ENCODE measurements at places on chromosomes 5 and 9.

GRCh38 chr5:54301849-54302248 lies 8.5 kb downstream of the ARL15 start:
- DNase-seq: no peak

DNA sequence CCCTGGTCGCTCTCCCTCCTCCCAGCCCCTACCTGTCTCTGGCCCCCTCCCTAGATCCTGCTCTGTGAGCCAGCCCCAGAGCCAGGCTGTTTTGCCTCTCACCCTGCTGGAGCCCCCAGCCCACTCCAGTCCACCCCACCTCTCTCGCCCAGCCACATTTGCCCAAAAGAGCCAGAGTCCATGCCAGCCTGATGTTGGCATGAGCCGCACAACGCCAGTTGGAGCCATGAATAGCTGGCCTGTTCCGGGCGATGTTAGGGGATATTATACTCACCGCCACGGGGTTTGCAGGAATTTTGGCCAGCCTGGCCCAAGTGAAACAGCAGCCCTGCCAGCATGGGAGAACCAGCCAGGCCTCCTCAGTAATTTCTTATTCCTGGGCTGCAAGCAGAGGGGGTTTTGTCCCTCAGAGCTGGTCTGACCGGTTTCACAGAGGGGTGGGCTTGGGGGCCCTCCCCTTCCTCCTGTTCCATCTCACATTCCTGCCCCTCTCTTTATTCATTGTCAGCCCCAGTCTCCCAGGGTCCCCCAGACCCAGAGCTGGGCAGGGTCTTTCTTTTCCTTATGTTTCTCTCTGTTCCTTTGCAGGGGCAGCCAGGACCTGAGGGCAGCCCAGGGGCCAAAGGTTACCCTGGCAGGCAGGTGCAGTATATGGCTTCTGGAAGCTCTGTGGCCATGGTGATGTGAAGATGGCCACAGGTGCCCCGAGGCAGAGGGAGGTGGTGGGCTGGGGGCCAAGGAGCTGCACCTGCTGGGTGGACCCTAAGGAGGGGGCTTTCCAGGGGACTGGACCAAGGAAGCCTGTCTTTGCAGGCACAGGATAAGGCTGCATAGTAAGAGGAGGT lies 50.1 kb downstream of the COL27A1 start:
- no peak for DNase-seq

DNA sequence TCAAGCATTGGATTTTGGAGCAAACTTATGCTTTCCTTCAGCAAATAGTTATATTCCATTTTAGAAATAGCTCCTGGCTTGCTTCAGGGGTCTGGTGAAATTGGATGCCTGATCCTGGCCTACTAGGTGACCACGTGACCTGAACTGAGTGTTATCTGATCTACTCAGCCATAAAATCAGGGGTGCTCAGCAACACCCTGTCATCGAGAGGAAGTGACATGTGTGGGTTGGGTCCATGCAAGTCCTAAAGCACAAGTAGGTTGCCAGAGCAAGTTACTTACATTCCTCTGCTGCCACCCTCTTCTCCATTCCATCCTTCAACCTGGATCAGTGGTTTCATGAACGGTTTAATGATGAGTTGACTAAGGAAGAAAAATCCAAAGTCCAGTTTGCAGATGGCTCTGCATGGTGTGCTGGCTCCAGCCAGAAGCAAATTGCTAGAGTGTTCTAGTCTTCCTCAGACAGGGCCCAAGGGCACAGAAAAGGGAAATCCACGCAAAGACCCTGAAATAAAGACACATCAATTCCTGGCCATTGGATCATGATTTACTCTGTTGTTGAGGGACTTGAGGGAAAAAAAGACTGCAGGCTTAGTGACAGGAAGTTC lies 2.8 kb upstream of the FAM193B start:
- DNase-seq: peak; percentile 8

DNA sequence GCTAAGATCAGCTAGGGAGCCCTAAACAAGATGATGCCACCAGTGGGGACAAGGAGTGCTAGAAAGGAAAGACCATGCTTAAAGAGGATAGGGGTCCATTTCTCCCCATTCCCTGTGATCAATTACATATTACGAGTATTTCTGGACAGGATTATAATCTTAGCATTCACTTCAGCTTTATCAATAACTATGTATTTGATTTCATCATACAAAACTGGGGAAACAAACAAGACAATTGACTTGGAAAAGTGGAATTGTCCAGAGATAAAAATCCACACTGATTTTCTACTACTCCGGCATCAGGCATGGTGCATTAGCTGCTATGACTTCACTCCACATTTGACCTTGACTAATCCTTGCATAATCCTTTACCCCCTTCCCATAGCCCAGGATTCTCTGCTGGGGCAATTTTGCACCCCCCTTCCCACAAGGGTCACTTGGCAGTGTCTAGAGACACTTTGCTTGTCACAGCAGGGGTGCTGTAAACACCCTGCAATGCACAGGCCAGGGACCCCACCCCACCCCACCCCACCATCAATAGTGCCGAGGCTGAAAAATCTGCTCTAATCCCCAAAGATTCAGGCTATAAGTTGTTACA lies 29.9 kb upstream of the UBE2QL1 start:
- no peak for DNase-seq

DNA sequence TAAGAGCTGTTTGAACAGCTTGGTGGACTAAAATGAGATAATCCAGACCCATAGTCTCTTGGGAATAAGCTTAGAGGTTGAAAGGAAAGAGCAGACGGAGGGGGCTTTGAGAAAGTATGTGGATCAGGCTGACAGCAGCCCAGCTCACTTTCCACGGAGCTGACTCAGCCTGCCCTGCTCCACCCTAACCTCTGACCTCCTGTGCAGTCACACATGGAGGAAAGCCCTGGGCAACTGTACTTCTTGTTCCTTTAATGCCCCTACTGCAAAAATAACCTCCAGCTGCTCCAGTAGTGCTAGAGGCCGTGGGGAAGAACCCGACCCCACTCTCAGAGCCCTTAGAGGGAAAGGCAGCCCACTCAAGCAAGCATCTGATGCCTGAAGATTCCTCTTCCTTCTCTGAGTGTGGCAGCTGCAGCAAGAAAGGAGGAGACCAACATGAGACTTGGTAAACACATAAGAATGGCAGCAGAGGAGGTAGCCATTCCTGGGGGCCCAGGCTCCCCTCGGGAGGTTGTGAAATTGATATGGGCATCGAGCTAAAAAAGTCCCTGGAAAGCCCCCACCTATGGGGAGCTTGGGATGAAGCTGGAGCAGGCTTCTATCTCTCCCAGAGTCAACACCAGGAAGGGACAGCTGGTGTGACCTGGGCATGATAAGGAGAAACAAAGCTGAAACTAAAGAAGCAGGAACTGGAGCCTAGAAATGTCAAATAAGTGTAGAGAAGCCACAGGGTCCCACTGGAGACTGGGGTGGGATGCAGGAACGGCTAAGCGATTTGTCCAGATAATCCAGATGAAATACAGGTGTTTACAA lies 204.3 kb downstream of the PIK3R1 start:
- DNase-seq: no peak

DNA sequence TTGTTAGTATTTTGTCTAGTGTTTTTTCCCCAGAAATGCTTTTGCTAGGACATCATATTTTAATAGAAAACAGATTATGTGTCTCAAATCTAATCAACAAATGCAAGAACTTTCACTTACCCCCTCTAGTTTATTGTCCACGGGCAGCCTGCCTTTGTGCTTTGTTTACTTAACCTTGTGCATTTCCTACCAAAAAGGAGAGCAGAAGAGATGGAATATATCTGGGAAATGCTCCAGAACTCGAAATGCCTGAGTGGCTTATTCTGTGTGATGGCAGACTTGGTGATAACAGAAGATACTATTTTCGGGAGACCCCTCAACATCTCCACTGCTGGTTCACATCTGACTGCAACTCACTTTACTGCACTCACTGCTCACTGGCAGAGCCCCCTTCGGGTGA lies 33.3 kb upstream of the SPDL1 start:
- no peak for DNase-seq

GRCh38 chr9:18263377-18263776 lies 210.6 kb upstream of the ADAMTSL1 start:
- DNase-seq: no peak

GRCh38 chr5:97229196-97229595 lies 46.1 kb upstream of the RIOK2 start:
- no peak for DNase-seq

DNA sequence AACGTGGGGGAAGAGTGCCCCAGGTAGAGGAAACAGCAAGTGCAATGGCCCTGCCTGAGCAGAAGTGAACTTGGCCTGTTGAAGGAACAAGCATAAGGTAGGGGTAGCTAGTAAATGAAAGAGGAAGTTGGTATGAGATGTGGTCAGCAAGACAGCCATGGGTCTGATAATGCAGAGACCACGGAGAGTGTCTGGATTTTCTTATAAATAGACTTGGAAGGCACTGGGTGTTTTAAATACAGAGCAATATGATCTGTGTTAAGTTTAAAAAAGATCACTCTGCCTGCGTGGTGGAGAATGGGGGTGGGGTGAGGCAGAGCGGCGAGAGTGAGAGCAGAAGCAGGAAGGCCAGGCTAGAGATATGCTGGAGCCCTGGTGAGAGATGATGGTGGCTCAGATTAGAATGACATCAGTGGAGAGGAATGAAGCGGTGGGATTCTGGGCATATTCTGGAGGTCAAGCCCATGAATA lies 4.2 kb downstream of the ADAM19 start:
- DNase-seq: peak; percentile 23

DNA sequence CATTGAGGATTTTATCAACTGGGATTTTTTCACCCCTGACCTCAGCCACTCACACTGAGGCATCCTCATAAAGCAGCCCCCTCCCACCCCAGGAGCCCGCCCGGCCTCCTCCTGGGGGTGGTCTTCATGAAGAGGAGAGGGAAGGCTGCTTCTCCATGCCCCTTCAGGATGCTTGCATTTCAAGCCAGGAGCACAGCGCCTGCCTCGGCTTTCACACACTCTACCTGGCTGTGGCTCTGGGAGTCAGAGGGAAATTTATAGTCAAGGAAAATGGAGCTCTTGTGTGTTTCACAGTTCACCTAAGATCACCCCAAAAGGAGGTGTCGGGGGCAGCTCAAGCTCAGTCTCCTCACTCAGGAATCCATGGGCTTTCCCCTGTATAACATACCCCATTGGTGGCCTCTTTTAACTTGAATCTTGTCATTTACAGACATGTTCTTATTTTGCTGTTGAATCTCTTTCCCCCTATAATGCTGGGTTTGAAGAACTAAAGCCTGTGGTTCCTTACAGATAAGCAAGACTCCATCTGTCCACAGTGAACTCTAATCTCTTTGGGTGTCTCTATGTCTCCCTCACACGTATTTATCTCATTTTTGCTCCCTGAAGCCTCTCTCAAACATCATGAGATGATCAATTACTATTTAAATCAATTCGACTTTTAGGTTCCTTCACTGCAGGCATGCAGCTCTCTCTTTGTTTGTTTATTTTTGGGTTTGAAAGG lies 22.6 kb upstream of the IQGAP2 start:
- DNase-seq: no peak

DNA sequence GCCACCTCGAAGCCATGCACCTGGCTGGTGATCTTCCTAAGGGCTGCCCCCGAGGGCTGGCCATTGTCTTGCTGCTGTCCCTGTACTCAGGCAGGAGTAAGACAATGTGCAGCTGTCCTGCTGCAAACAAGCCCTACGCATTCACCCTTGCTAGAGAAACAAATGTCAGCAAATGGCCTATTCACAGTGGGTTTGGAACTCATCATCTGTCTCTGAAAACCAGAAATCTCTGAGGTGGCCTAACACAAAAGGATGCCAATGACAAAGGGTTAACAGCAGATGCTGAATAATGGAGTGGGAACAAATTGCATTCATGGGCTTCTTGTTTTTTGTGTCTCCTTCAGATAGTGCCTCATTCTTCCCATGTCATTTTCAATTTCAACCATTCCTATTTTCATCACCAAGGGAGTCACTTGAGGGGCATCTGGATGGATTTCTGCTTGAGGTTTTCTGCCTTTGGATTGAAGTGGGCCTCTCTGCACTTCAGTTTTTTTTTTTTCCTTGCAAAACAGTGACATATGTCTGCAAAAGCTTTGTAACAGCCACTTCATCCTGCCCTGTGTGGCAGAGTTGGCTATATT lies 261.6 kb upstream of the VLDLR start:
- no peak for DNase-seq

- DNase-seq: no peak
Measured at GRCh38 chr9:312596-313320, 98.1 kb downstream of the DOCK8 start.

DNA sequence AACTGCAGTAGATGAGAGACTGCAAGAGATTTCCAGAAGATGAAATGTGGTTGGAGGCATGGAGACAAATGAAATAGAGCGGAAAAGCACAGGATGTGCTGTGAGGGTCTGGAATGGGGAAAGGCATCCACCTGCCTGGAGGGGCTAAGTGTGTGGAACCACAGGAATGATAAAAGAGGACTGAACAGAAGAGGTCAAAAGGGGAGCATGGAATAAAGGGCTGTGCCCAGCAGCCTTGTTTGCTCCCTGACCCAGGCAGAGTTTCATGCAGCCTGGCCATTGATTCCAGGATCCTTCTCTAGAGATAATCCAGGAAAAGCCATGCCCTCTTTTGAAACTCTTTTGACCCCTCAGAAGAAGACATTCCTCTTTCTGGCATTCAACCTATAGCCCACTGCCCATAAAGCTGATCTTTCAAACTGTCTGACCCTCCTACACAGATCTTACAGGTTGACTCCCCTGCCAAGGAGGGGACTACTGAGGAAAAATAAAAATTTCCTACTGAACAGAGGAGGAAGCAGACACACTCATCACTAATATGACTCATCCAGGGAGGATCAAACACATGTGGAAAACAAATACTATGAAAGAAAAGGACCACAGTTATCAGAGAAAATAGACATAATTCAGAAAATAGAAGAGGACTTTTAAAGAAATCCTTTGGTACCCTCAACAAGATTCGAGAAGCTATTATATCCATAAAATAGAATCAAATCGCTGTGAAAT lies 273.5 kb upstream of the PCSK5 start:
- DNase-seq: no peak

DNA sequence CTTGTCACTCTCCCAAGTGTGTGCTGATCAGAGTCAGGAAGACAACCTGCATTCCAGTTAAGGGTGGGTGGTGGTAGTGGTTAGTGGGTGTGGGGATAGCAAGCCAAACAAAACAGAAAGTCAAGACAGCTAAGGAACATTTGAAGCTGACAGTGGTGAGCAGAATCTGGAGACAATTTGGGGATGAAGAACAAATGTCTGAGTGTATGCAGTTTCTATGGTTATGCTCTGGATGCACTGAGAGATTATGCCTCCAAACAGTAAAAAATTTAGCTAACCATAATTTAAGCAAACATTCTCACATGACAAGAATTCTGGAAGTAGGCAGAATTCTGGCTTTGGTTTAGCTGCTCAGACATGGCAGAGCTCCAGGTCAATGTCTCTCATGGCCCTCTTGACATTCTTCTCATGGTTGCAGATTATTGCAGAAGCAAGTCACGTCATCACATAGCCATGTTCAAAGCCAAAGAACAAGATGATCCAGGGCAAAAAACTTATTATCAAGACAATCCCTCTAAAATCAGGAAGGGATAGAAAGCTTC lies 148.7 kb downstream of the LURAP1L start:
- DNase-seq: no peak

DNA sequence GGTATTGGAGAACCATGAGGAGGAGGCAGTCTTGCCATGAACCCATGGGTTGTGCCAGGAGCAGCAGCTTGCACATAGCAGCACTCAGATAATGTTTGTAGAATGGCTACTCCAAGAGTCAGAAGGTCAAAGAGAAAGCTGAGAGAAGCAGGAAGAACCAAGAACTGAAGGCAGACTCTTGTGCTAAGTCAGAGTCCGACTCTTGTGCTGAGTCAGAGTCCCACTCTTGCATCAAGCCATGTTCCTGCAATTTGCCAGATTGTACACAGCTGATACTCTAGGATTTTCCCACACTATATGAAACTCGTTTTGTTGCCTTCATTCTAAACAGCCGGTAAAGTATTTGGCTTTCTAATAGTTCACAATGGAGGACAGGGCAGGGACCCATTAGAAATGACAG lies 26.2 kb upstream of the HSPA9 start:
- no peak for DNase-seq

All from effector memory CD8-positive, alpha-beta T cell (primary cell).